ENCODE measurements at places on chromosomes 3 and 15. TPM values are rescaled to one million over a fixed set of nuclear protein-coding genes. Genes with fewer than 3 reads are reported as not detected.

AGTR1 gene
- polyA plus RNA-seq, result 29.6 TPM

KBTBD8 gene
- 1.4 TPM for polyA plus RNA-seq

USP19 gene
- 53.3 TPM for polyA plus RNA-seq

CSNK1G1 gene
- 23.3 TPM for polyA plus RNA-seq

LRRC34 gene
- polyA plus RNA-seq, result 14.3 TPM

CDCP1 gene
- polyA plus RNA-seq, result 0.49 TPM

HEG1 gene
- polyA plus RNA-seq, result 30.8 TPM

UQCC5 gene
- polyA plus RNA-seq, result 16.0 TPM
